AG09309 (cell line): ENCODE measurements at places on chromosomes 4 and X.
A peak's percentile ranks its signal among the peaks of the same experiment; 100 is the strongest.

- DNase-seq, result no peak
Measured at GRCh38 chrX:16953606-16954211, 7.3 kb downstream of the REPS2 start.

DNA sequence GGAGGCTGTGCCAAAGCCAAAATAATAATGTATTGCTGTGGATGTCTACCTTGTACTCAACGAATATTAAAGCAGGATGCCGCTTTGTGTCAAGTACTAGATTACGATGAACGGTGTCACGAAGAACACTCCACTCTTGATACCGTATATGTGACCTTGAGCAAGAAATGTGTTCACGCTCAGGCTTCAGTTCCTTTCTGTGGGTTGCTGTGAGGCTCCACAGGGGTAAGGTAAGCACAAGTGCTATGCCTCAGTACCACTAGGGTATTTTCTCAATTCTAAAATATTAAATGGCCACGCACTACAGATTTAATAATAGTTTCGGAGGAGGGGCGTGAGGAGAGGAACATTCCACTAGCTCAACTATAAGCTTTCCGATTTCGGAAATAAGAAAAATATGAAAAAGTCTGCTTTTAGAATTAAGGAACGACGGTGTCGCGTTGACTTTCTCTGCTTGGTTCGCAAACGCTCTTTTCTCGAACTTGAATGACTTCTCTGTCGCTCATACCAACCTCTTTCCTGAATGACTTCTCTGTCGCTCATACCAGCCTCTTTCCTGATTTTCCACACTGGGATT is 607 bp upstream of the SCOC start:
- DNase-seq, result no peak

GRCh38 chr4:74258963-74259362 is 49.3 kb upstream of the EPGN start:
- DNase-seq, result no peak

DNA sequence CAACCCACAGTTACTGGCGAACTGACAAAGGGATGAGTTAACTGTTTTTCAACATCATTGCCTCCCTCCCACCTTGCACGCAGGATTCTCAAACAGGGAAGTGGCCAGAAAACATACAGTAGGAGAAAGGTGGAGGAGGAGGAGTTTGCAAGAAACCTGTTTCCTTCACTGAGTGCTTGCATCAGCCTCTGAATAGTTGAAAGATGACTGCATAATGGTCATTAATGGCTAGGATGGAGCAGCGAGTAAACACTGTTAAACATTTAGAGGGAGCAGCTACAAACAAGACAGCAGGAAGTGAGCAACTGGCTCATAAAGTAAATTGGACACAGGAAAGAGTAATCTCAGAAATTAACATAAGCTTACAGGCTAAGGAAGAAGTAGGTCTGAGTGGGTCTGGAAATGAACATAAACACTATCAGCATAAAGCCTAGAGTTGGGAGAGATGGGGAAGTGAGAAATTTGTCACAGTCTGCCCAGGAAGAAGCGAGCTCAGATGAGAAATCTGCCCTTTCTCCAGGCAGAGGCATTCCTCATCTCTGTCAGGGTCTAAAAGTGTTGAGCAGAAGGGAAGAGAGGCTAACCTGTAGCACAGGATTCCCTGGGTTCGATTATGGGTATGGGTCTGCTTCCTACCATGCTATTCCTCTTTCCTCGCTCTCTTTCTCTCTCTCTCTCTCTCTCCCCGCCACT is 38.6 kb downstream of the TRPC5OS start:
- DNase-seq, result no peak

- no peak for DNase-seq
Measured at GRCh38 chr4:5973033-5973432, 45.2 kb downstream of the C4orf50 start.

GRCh38 chr4:151035911-151036310 is 20.8 kb upstream of the LRBA start:
- no peak for DNase-seq

GRCh38 chrX:56765811-56766553 is 36.9 kb downstream of the NBDY start:
- no peak for DNase-seq

DNA sequence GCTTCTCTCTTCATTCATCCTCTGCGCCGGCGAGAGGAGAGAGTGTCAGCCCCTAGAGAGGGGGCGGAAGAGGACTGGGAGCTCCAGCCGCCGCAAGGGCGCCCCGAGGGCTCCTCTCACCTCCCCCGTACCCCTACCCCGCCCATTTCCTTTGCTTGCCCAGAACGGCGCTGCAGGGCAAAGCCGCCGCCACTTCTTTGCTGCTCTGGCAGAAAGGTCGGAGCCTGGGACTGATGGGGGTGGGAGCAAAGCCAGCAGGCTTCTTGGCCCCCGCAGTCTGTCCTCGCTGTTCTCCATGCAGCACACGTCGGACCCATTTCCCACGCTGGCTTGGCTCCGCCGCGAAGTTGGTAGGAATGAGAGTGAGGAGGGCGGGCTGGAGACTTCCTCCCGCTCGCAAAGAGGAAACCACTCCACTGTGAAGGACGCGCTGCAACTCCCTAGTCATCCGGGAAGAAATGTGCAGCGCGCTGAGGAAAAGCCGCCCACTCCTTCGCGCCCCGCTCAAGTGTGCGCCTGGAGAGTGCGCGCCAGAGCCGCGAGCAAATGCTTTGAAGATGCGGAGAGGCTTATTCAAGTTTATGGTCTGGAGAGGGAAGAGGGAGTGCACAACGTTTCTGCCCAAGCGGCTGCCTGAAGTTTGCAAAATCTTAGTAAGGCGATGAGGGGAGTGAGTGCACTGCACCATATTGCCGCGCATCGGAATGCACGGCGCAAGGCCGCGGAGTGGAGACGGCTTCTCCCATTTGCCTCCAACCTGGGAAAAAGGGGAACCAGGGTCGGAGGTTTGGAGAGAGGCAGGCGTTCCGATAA is 2.8 kb upstream of the PCDH7 start:
- no peak for DNase-seq

GRCh38 chr4:101345596-101346350 is 1.6 kb downstream of the PPP3CA start:
- no peak for DNase-seq

- DNase-seq, result no peak
Measured at GRCh38 chr4:14023036-14023435, 395.5 kb upstream of the BOD1L1 start.

- no peak for DNase-seq
Measured at GRCh38 chr4:13484749-13485221, 645 bp upstream of the RAB28 start.

- no peak for DNase-seq
Measured at GRCh38 chrX:8721536-8721935, 10.4 kb downstream of the ANOS1 start.

DNA sequence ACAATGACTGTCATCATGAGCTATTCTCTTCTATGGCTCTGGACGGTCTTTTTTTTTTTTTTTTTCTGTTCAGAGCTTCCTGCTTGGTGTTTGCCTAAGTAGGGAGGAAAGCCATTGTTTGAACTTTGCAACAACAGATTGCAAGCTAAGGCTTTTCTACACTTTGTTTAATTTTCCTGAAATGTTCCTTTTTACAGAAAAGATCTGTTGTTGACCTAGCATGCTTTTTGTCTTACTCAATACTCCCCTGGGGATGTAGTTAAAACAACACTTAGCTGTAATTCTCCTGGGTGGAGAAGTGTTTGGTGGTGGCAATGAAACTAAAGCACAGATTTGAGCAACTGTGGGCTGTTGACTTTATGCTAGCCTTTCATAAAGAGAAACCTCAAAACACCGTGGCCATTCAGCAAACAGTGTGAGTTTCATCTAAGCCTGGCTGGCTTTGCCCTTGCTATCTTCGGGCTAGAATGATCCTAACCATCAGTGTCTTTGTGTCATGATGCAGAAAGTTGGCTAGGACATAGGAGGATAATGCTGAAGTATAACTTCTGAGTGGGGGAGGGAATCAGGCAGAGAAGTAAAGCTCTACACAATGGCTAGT is 110.5 kb downstream of the ANXA3 start:
- DNase-seq, result peak; percentile 58

DNA sequence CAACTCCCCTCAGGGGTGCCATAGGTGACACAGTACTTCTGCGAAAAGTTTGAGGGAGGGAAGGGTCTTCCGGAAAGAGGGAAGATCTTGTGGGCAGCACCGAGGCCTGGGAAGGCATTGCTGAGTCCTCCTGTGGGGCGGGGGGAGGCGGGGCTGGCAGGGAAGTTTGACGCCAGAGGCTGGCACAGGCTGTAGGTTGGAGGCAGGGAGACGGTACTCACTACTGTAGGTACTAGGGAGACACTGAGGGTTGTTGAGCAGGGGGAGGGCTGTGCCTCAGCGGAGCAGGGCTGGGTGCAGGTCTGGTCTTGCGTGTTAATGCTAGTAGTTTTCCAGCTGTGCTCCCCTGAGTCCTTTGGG is 23.3 kb upstream of the PSAPL1 start:
- no peak for DNase-seq

DNA sequence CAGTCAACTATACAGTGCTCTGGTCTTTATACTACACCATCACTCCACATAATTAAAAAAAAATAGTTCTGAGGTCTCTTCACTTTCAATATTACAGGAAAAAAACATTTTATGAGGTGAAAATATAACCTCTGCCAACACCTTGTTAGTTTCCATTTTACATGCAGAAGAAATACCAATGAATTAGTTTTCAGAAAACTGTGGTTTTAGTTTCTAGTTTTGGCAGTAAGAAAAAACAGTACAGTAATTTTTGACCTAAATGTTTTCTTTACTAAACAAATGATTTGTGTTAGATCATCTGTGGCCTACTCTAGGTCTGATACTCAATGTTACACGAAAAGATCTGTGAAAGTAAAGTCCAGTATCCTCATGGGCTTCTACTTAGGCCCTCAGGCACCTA is 10.0 kb downstream of the SULT1E1 start:
- no peak for DNase-seq

DNA sequence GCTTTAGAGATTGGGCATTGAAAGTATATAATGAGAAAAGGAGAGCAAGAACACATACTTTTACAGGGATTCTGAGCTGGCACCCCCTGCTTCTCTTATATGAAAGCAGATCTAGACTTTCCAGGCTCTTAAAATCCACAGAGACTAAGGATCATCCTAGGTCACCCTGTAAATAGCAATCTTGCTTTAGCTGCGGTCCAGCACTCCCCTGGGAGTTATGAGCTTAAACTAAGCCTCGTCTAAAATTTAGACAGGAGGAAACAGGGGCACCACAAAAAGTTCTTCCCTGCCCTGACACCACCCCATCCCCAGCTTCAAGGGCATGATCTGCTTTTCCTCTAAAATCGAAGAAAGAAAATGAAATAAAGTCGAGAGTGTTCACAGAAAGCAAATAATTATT is 143.3 kb upstream of the KCNIP4 start:
- DNase-seq, result no peak

DNA sequence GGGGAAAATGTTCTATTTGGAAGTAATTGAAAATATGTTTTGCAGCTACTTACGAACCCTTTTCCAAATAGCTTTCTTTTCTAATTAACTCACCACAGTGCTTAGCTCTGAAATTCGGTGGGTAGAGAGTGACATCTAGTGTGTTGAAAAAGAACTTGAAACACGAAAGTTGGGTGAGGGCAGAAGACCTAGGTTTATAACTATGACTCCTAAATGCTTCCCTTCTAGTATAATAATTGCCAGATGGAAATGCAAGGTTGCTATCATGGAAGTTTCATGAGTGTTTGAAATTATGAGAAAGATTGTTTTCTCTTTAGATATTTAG is 77.3 kb upstream of the NOCT start:
- peak; percentile 41 for DNase-seq

GRCh38 chr4:28482580-28483270 is 1622.1 kb downstream of the STIM2 start:
- no peak for DNase-seq

DNA sequence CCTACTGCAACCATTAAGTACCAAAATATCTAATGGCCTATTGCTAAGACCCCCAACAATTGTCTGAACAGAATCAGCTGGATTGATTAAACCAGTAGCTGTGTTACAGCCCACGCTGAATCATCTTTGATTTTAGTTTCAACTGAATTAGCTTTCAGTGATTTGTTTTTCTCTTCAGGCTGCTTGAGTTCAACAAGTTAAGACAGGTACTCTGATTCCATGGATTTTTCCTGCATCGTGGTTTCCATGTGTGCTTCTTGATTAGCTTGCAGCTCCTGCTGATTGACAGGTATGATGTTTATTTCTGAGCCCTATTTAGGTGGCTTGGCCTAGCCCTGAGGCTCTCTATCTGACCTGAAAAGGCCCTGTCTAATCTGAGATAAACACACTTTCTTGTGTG is 91.3 kb downstream of the GUCY2F start:
- no peak for DNase-seq

DNA sequence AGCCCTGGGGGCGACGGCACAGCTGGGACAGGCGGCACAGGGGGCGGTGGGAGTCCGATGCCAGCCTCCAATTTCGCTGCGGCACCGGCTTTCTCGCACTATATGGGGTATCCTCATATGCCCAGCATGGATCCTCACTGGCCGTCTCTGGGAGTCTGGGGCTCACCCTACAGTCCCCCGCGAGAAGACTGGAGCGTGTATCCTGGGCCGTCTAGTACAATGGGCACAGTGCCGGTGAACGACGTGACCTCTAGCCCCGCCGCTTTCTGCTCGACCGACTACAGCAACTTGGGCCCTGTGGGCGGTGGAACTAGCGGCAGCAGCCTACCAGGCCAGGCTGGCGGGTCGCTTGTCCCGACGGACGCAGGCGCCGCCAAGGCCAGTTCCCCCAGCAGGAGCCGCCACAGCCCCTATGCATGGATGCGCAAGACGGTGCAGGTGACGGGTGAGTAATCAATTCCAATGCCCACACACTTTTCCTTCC is 500 bp downstream of the CDX4 start:
- DNase-seq, result no peak

GRCh38 chr4:17173300-17173699 is 274.9 kb upstream of the LDB2 start:
- DNase-seq, result no peak

- no peak for DNase-seq
Measured at GRCh38 chr4:41408150-41408549, 129.8 kb upstream of the LIMCH1 start.

- DNase-seq, result peak; percentile 61
Measured at GRCh38 chr4:26206339-26206738, 114.5 kb upstream of the RBPJ start.

GRCh38 chrX:11665168-11666111 is at the start of gene ARHGAP6:
Gene ARHGAP6, minus strand, starts transcription at chrX:11665920. Its CDS starts 1,092 bp downstream, at chrX:11664828.
- no peak for DNase-seq

- DNase-seq, result no peak
Measured at GRCh38 chr4:24601121-24601520, 16.8 kb upstream of the DHX15 start.

DNA sequence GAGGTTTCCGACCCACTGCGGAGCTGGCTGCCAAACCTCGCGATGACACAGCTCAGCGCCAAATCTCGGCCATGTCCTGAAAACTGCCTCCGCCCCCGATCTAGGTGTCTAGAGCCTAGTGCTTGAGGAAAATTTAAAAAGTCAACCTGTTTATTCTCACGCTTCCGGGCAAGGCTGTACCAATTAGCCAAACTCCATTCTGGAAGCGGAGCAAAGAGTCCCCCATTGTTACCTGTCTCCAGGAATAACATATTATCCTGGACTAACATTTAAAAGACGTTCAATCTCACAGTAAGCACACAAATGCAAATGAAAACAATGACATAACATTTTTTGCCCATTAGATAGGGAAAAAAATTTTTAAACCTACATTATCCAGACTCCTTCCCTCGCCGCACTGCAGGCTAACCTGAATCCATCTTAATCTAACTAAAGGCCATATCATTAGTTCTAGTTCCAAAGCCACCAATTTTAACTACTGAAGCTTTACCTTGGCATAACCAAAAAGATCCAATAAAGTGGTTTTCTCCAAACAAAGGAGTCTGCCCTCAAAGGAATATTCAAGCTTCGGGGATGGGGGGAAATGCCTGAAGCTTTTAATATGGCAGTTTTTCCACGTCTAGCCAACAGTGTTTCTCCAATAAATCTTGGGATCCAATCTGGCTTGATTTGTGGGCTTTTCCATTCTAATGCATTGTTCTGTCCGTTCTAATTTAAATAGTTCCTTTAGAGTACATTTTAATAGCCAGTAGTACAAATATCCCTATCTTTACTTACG is 1.9 kb downstream of the HUWE1 start:
- DNase-seq, result no peak
